ENCODE measurements at places on chromosomes 5 and 9.

GRCh38 chr5:125409234-125409860 is 662.9 kb upstream of the ZNF608 start:
- DNase-seq = no peak

DNA sequence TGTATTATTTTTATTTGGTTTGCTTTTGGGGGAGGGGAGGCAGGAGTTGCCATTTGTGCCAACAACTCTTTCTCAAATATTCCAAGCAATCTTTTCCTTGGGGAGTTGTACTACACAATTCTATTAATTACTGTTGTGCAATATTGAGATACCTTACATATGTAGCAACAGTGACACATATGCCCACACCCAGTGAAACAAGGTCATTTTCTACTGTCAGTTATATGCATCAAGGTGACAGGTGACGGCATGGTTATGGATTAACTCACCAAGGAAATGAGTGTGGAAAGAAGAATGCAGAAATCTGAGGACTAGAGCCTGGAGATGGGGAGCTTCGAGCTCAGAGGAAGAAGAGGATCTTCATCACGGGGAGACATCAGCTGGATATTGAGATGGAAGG is 17.9 kb upstream of the MSMP start:
- DNase-seq = no peak

- DNase-seq = peak; percentile 48
Observed at GRCh38 chr9:136762915-136763648, 1.2 kb downstream of the LCN15 start.

- DNase-seq = no peak
Observed at GRCh38 chr9:122226758-122227574, 1.8 kb downstream of the LHX6 start.

- no peak for DNase-seq
Observed at GRCh38 chr9:137305798-137306065, 3.7 kb upstream of the NRARP start.

- no peak for DNase-seq
Observed at GRCh38 chr9:114497236-114497635, 8.0 kb downstream of the WHRN start.

- no peak for DNase-seq
Observed at GRCh38 chr9:131060900-131061630, 35.3 kb upstream of the AIF1L start.

GRCh38 chr9:81455462-81456219 is 233.7 kb downstream of the TLE1 start:
- DNase-seq = no peak

GRCh38 chr5:74027732-74028338 is 401.8 kb downstream of the ARHGEF28 start:
- no peak for DNase-seq

- peak; percentile 89 for DNase-seq
Observed at GRCh38 chr9:130240410-130241197, 25.0 kb upstream of the HMCN2 start.

GRCh38 chr9:104367507-104367906 is 136.6 kb upstream of the OR13F1 start:
- no peak for DNase-seq

GRCh38 chr9:75483636-75484035 is 395.3 kb downstream of the OSTF1 start:
- DNase-seq = no peak

- DNase-seq = no peak
Observed at GRCh38 chr5:42952578-42952974, 87.5 kb downstream of the ANXA2R start.

GRCh38 chr5:154291917-154292316 is 101.4 kb downstream of the GALNT10 start:
- DNase-seq = no peak

- DNase-seq = no peak
Observed at GRCh38 chr9:5013374-5013773, 28.3 kb downstream of the JAK2 start.

GRCh38 chr9:112332674-112332976 is 794 bp downstream of the PTBP3 start:
- DNase-seq = no peak

- DNase-seq = no peak
Observed at GRCh38 chr5:3490957-3491507, 104.6 kb upstream of the IRX1 start.

- DNase-seq = no peak
Observed at GRCh38 chr5:86735370-86735769, 117.6 kb downstream of the COX7C start.

DNA sequence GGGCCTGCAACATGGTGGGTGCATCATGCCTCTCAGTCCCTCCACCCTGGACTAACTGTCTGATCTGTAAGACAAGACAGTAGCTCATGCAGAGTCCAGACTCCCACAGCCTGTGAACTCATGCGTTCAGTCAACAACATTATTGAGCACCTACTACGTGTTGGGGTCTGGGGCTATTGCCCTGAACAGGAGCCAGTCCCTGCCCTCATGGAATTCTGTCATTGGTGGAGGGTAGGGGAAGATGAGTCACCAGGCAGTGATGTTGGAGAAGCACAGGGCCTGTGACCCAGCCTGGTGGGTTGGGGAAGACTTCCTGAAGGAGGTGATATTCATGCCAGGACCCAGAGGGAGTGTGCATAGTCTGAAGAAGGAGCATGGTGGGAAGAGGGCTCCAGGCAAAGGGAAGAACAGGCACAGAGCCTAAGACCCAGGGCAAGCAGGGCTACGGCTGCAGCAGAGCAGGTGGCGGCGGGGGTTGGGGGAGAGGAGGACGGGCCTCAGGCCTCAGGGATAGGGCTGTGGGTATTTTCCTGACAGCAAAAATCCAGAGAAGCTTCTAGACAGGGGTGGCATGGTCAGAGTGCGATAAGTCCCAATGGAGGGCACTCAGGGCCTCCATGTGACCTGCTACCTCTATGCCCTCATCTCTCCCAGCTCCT is 26.7 kb upstream of the PSD2 start:
- DNase-seq = no peak

DNA sequence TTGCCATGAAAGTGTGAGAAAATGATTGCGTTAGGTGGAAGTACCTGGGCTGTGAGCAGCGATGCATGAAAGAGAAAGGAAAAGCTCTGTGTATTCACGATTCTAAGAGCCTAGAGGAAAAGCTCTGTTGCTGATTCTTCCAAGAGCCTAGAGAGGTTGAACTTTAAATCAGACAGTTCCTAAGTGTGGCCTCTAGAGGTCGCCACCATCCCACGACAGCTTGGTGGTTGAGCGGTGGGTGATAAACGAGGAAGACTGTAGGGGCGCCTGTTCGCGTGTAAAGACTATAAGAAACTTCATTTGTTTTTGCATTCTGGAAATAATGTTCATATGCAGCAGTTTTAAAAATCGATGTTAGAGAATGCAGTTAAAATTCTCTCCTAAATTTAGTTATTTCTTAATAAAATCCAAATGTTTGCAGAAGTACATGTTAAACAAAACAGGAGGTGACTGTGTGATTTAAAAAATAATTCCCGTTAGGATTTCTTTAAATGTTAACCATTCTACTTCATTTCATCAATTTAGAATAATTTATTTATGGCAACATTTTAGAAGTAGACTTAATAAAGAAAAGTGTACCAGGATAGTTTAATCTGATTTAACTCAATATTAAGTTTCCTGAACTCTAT is 107.7 kb downstream of the TENT4A start:
- DNase-seq = peak; percentile 71

DNA sequence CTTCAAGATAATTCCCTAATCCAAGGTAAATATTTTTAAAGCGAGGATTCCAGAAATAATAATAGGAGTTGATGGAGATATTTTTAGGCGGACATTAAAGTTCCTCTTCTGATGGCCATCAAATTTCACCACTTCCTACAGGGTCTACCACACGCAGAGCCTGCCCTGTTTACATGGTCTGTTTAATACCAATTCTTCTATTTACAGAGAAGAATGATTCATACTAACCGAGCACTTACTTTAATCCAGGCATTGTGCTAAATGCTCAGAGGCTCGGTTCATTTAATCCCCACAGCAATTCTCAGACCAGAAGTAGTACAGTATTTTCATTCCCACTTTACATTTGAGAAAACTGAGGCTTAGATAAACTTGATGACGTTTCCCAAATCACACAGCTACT is 3.0 kb upstream of the ITGA1 start:
- no peak for DNase-seq

DNA sequence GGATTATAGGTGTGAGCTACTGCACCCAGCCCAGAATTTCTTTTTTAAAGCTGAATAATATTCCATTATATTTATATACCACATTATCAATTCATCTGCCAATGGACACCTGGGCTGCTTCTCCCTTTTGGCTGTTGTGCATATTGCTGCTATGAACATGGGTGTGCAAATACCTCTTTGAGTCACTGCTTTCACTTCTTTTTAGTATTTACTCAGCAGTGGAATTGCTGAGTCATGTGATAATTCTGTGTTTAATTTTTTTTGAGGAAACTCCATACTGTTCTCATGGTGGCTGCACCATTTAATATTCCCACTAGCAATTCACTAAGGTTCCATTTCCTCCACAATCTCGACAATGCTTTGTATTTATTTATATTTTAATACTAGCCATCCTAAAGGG is 36.1 kb upstream of the KIF4B start:
- DNase-seq = no peak

GRCh38 chr9:38176251-38176650 is 107.2 kb upstream of the SHB start:
- DNase-seq = no peak

DNA sequence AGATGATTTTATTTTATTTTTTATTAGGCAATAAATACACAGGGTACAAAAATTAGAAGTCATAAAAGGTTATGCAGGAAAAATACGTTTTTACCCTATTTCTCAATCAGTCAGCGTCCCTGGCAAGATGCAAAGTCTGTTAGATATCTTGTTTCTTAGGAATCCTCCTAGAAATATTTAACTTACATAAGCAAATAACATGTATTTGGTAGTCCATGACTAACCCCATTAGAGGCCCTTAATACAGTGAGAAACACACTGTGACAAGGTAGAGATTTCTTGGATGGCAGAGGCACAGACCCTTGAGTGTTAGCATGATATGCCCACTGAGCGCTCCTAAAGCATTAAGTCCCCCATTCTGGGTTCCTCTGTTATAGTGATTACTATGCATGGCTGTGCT is 121.2 kb upstream of the ADAMTSL1 start:
- DNase-seq = no peak

- DNase-seq = peak; percentile 79
Observed at GRCh38 chr9:6703898-6704639, 53.7 kb upstream of the KDM4C start.

DNA sequence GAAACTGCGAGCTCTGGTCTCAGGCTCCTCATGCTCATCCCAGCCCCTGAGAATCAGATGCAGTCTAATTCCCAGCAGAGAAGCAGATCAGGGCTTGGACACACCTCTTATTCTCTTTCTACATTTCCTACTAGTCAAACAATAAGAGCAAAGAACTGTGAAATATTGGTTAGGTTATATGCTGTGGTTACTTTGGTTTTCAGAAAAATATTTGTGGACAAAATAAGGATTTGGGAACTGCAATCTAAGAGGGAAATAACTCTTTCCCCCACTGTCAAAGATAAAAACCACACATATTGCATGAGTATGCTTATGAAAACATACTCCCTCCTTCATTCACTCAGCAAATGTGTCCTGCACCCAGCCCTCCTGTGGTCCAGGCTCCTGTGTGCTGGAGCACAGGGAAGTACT is 164.5 kb upstream of the S1PR3 start:
- DNase-seq = no peak

- DNase-seq = no peak
Observed at GRCh38 chr9:33818847-33819500, 2.0 kb downstream of the UBE2R2 start.

- DNase-seq = no peak
Observed at GRCh38 chr5:119168401-119168800, 97.5 kb downstream of the DMXL1 start.

GRCh38 chr9:23611869-23612268 is 214.2 kb downstream of the ELAVL2 start:
- DNase-seq = no peak

- no peak for DNase-seq
Observed at GRCh38 chr5:27619982-27620381, 581.6 kb upstream of the CDH9 start.

DNA sequence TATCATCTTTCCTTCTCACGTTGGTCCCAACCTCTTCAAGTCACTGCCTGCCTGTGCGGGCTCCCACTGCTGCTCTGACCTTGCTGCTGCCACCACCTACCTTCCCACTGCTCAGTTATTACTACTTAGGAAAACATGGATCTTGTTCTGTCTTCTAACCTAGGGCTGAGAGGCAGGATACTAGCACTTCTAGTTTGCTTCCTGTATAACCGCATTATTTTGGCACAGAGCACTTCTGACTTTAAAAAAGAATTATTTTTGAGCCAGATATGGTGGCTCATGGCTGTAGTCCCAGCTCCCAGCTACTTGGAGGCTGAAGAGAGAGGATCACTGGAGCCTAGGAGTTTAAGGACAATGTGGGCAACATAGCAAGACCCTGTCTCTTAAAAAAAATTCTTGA is 135.4 kb upstream of the GNA14 start:
- no peak for DNase-seq

DNA sequence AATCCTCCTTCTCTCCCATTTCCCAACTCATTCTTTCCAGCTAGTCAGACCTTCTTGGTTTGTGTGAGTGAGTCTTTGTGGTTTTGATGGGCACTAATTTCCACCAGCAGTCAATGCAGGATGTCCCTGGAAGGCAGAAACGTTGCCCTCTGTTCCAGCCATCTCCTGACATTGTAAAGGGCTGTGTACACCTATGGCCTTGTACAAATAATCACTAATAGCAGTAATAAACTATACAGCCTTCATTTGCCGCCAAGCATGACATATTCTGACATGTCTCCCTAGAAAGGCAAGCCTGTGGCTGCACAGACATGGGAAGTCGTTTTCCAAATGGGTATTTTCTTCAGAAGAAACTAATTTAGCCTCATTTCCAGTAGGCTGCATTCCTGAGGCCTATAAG is 18.4 kb upstream of the DENND1A start:
- DNase-seq = no peak

DNA sequence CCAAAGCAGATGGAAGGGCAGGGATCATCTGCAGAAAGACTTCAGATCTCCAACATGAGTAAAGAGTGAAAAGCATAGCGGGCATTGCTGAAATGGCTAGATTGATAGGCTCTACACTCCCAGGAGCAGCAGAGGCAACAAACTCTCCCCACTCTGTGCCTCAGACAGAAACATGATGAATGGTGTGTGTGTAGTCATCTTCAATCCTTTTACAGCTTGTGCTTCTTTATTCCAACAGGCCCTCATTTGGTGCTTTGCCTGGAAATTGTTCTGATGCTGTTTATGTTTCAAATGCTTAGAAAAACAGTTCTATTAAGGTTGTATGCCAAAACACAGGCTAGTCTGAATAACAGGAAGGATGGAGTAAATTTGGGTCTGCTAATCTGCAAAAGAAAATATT is 176.2 kb downstream of the DMRTA1 start:
- DNase-seq = peak; percentile 16

DNA sequence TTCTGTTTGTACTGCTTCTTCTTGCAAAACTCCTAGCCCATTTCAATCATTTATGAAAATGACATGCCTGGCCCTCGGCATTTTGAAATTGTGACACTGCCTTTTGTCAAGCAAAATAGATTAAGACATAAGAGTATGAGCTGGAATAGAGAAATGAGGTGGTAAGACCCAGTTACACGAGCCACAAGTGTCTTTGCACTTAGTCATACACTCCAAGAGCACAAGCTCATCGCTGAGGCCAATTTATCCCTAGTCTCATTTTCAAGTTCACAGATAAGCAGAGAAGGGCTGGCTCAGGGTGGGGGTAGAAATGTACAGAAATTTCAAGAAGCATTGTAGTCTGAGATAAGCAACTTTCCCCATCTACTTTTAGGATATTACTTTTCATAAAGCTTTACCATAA is 40.6 kb upstream of the MAP1B start:
- no peak for DNase-seq

Measured in spinal cord (tissue), 10 donors.